Inflammatory macrophage treated with lipopolysaccharide for 4 hours (primary cell): ENCODE measurements at places on chromosomes 13 and 19.

DNA sequence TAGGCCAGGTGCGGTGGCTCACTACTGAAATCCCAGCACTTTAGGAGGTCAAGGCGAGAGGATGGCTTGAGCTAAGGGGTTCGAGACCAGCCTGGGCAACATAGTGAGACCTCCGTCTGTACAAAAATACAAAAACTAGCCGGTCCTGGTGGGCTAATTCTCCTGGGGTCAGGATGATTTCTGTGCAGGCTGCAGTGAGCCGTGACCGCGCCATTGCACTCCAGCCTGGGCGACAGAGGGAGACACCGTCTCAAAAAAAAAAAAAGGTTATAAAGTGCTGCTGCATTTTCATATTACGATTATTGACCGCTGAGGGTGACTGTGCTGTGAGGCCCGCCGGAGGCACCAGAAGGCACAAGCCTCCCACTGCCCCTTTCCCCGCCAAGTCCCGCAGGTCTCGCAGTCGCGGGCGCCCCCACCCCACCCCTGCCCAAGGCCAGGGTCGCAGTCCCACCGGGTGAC, 477 bp upstream of the PLEKHF1 start:
- DNase-seq: no peak

DNA sequence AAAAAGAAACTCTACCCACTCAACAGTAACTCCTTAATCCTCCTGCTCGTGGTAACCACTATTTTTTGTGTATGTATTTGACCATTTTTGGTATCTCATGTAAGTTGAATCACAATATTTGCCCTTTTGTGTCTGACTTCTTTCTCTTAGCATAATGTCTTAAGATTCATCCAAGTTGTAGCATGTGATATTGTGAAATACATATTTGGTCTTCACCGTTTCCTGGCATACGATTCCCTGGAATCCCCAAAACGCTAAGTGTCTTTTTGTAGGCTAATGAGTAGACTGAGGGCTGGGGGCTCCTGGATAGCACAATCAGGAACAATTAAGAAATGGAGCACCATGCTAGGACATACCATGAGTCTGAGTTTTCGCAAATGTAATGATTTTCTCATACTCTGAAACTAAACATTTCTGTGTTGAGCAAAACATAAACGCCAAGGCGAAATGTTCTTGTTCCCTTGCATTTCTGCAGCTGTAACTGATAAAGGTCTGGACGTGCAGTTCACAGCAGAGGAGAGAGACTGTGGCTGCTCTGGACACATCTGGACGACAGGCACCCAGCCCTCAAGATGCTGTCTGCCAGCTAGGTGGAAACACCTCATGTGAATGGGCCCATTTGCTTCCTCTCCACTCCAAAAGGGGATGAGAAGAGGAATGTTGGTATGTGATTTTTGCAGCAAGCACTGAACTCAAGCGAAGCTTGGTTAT, 38.4 kb downstream of the BRD4 start:
- DNase-seq: no peak

DNA sequence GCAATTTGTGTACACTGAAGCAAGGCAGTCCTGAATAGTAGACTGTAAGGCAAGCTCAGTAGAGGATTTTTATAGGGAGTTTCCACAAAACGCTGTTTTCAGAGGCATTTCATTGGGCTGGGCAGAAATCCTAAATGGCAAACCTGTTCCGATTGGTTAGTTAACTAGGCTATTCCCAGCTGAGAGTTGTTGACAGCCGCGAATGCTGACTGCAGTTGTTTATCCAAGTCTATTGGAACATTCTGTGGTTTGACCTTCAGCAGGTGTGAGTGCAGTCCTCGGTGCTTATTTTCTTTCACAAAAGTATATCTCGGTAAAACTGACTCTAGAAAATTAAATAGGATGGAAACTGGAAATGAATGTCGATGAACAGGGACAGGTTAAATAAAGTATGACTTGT, 45.4 kb downstream of the TPT1 start:
- DNase-seq: no peak

DNA sequence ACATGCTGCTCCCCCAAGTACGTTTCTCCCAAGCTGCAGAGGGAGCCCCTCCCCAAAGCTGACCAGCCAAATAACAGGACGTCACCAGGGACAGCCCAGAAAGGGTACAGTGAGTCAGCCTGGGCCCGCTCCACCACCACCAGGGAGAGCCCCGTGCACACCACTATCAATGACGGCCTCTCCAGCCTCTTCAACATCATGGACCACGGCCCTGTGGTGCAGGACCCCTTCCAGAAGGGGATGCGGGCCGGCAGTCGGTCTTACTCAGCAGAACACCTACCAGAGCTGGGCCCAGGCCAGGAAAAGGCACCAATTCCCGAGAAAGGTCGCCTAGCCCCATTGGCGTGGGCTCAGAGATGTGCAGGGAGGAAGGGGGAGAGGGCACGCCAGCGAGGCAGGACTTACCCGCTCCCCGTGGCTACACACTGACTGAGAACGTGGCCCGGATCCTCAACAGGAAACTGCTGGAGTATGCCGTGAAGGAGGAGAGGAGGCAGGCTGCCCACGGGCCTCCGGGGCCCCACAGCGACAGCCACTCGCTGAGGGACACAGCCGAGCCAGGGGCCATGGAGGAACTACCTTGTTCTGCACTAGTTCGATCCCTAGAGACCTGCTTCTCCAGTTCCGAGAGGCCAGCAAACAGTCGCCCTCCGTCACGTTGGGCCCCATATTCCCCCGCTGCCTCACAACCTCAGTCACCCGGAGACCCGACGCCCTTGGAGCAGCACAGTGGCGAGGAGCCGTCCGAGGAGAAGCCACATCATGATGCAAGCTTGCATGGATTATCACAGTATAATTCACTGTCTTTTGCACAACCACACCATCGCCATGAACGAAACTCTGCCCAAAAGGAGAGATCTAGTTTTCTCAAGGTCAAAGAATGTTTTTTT, 815.9 kb upstream of the KLHL1 start:
- no peak for DNase-seq

GRCh38 chr19:35262101-35262761, 6.5 kb upstream of the USF2 start:
- DNase-seq: no peak

DNA sequence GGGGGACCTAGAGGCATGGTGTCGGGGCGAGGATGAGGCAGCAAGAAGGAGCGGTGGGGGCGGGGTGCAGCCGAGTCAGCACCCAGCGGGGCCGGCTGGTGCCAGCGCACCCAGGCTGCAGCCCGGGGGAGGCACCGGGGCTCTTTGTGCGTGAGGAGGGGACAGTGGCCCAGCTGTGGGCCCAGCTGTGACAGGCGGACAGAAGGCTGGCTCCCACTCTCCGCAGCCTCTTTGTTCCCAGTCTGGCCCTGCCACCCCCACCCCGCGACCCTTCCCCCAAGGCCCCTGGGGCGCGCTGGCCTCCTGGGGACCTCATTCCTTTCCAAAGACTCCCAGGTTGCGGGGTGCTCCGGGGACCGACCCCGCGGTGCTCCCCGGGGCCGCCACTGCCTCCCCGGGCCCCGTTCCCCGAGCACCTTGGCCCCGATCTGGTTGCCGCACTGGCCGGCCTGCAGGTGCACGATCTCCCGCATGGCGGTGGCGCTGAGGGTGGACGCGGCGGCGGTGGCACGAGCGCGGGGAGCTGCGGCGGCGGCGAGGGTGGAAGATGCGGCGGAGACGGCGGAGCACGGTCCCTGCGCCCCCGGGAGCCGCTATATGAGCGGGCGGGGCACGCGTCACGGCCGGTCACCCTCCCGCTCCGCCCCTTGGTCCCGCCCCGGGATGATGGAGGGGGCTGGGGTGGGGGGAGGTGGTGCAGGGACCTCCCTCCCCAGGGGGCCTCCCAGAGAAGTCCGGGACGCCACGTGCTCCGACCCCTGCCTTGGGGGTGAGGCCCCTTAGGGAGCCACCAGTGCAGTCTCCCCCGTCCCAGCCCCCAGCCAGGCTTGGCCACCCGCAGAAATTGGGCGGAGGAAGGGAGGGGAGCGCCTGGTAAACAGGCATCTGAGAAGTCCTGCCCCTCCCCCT, at the start of gene TUBB4A:
TSS of gene TUBB4A (minus strand) at position 570 of the 909 bp plus-strand sequence. CDS start at position 473, 97 bp downstream.
- DNase-seq: no peak

DNA sequence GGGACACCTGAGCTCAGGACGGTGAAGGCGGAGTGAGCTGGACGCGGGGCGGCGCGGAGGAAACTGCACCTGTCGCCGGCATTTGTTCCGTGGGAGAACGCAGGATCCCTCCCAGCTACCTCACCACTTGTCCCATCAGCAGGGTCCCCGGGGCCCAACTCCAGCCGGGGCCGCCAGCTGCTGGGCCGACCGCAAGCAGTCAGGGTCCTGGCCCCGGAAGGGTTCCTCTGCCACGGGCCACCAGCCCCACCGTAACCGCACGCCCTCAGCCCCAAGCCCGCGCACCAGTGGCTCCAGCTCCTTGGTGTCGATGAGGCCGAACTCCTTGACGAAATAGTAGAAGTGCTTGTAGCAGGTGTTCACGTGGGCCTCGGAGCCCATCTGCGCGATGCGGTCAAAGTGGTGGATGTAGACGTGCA, 19.6 kb downstream of the MOB3A start:
- no peak for DNase-seq

DNA sequence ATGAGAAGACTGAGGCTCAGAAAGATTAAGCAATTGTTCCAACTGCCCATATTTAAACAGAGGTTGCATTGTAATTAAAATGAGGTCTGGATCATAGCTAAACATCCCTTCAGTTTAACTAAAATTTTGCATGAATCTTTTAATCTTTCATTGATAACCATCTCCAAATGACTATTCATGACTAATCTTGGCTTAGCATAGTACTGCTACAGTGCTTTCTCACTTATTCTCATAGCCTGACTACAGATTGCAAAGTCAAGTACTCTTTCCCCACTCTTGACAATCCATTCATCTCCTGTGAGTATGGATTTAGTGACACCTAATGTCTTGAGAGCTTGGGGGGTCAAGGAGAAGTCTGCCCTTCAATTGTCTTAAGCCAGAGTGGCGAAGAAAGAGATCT, 258.4 kb downstream of the RFC3 start:
- DNase-seq: no peak

DNA sequence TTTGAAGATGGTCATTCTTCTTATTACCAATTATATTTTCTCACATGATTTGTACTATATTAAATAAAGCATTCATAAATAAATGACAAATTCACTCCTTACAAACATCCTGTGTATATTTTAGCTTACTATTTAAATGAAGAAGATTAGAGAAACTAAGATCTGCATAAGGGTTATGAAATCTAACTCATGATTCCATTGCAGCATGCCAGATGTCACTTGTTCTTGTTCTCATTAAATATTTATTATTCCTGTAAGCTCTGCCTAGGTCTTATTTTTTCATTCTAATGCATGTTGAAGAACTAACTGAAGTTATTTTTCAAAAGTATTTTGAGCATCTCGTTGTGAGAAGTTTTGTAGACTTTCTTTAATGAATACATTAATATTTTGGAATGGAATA, 18.3 kb downstream of the NUP58 start:
- peak; percentile 59 for DNase-seq

DNA sequence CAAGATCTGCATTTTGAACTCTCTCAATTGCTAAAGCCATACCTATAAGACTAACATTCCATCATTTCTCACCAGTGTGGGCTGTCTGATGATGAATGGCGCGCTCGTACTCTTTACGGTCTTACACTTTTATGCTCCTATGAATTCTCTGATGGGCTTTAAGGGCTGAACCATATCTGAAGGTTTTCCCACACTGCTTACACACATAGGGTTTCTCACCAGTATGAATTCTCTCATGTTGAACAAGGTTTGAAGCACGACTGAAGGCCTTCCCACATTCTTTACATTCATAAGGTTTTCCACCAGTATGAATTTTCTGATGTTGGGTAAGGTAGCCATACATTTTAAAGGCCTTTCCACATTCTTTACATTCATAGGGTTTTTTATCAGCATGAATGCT, 18.8 kb upstream of the ZNF607 start:
- no peak for DNase-seq

- no peak for DNase-seq
Observed at GRCh38 chr13:106329941-106330340, 205.5 kb downstream of the EFNB2 start.

- DNase-seq: peak; percentile 53
Observed at GRCh38 chr13:44815623-44816022, 173.6 kb downstream of the NUFIP1 start.

- no peak for DNase-seq
Observed at GRCh38 chr13:48429886-48430285, 17.0 kb upstream of the LPAR6 start.

DNA sequence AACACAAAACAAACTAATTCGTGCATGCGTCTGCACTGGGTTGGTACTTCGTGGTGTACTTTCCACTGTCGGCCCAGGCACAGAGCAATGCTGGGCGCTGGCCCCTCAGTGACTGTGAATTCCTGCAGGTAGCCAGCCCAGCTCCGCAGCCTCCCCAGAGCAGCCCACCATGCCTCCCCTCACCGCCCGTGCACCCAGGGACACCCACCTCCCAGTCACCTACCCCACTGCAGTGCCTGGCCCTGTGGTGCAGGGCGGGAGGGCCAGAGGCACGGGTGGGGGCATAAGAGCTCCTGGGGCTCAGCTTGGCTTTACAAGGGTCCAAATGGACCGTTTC, 93.1 kb upstream of the ZNF507 start:
- no peak for DNase-seq

DNA sequence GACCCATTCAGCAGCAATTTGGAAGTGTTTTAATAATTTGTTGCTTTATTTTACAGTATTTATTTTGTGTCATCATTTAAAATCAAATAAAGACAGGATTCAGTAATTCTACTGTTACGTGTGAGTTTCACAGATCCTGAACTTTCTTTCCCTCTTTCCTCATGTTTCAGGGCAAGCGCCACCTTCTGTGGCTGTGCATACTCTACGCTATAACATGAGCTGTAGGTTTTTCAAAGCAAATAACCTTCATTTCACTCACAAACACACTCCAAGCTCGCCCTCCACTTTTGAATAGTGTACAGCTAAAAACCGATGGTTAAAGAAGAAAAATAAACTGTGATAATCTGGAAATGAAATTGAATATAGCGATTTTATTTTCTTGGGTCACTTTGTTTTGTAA, 753.3 kb downstream of the OLFM4 start:
- no peak for DNase-seq

- no peak for DNase-seq
Observed at GRCh38 chr13:60755380-60756163, 358.6 kb downstream of the TDRD3 start.

DNA sequence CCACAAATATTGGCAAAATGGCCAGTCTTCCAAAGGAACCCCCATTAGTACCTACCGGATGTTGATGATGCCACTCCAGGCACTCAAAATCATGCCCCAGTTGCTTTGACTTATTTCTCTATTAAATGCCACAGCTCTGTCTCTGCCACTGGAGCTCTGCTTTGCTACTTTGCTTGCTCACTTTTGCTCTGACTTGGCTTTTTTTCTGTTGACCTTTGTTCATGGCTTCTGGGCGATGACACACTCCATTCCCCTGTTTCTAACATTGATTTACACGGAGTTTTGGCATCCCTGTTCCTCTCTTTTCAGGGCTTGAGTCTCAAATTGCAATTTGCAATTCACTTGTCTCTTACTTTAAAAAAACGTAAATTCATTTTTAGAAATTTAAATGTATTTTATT, 217.1 kb upstream of the SPRY2 start:
- no peak for DNase-seq

DNA sequence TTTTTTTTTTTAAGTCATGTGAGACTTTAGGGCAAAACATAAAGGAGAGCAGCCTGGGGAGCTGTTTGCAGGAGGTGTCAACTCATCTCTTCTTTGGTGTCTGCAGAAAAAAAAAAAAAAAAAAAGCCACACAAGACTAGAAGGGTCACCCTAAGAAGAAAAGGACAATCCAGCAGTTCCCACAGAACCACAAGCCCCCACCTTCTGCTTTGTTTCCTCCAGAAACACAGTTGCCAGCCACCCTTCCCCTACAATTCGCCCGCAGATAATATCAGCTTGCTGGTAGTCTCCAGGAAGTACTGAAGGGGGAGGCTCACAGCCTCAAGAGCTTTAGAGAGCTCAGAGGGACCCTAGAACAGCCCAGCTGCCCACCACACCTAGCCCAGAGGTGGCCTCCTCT, 22.3 kb upstream of the ZBTB7A start:
- no peak for DNase-seq
